Brain (organoid and tissue), 16 donors: ENCODE measurements at places on chromosomes 6 and 20.
A peak's percentile ranks its signal among the peaks of the same experiment; 100 is the strongest.

DNA sequence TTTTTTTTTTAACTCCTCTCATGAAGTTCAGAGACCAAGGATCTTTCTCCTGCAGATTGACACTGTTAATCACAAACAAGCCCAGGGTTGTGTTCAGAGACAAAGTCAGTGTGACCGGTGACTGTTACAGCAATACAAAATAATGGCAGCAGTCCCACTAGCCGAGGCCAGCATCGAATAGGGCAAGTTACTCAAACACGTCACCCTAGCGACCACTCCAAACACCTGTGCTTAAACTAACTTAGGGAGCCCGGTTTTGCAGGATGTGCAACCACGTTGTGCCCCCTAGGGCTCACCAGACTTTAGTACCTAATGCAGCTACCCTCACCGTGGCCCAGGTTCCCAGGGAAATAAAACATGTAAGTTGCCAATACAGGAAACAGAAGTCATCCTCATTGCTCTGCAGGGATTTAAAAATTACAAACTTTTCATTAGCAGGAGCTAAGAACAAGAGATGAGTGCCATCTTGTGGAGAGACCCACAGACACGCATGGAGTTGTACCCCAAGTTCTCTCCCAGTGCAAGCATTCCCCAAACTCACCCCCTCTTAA lies 38.1 kb downstream of the FAM50B start:
- DNase-seq, result no peak

- DNase-seq, result no peak
These were observed 58.1 kb downstream of the RAB44 start for GRCh38 chr6:36755435-36756348.

DNA sequence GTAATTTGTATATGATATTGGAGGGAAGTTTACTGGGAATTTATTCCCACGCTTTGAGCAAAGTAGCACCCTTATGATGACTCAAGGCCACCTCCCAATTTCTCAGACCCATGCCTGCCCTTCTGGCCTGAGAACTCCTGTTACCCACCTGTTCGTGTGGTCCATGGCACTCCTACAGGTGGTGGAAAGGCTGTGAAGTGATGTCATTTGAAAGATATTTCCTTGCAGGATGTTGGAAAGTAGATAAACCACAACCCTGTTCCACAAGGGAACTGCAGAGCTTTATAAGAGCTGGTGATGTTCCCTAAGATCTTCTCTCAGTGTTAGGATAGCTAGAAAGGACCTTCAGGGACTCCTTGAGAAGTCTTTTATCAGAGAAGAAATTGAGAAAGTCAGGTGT lies 70.5 kb downstream of the ADGRG6 start:
- DNase-seq, result no peak

GRCh38 chr20:3874194-3874844 lies 14.9 kb upstream of the PANK2 start:
- no peak for DNase-seq

GRCh38 chr6:127420556-127420955 lies 38.6 kb downstream of the KIAA0408 start:
- peak; percentile 19 for DNase-seq

DNA sequence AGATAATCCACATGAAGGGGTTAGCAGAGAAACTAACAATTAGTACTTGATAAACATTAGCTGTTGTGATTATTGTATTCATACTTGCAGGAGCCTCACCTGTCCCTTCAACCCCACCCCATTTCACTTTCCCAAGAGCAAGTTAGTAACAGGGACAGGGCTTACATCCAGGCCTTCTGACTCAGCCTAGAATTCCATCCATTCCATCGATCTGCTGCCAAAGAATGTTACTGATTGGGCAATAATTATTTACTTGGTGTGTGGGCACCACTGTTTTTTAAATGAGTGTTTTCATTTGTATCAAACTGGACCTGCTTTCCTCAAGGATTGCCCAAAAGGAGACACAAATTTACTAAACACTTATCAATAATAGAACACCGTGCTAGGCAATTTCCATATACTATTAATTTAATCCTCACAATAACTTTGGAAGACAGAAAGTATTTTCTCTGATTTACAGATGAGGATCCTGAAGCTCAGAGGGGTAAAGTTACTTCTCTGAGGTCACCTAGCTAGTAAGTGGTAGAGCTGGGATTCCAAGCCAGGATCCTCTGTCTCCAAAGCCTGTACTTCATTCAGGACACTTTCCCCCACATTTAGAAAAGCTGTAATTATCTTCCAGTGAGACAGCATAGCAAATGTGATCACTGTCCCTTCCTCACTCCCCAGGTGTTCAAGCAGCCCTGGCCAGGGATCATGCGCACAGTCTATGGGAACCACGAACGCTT lies 32.8 kb downstream of the GSS start:
- no peak for DNase-seq

GRCh38 chr6:33316603-33317418 lies 733 bp downstream of the ZBTB22 start:
- DNase-seq, result no peak

GRCh38 chr6:22010102-22010501 lies 286.7 kb downstream of the PRL start:
- DNase-seq, result no peak

DNA sequence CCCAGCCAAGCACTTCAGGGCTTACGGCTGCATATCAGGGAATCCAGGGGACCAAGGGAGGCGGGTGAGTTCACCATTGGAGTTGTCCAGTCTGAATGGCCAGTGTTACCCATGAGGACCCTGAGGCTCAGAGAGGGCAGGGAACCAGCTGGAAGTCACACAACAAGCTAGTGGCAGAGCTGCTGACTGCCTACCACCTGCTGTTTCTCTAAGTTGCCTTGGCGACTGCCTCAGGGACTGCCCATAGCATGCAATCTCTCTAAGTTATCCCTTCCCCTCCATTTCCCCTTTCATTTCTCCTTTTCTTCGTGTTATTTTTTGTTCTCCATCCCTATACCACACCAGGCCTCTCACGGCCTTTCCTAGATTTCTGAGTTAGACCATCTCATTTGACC lies 71.8 kb upstream of the SIRPA start:
- DNase-seq, result no peak

DNA sequence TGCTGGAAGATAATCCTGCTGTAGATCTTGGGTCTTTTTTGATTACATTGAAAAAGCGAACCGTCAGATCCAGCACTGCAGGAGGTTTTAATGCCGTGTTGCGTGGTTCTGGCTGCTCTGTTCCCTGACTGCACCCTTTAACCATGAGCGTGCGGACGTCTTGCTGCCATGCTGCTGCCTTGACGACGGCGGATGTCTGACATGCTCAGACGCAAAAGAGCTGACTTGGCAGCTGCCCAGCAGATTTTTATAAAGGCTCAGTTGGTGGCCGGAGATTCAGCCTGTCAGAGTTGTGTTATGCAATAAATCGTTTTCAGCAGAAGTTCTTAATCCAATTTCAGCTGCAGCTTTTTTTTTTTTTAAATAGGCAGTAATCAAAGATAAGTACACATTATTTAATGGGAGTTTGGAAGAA lies 119.4 kb downstream of the JARID2 start:
- DNase-seq, result peak; percentile 91

GRCh38 chr6:146651482-146651863 lies 52.7 kb downstream of the ADGB start:
- DNase-seq, result no peak
